Naive thymus-derived CD4-positive, alpha-beta T cell (primary cell): ENCODE measurements at places on chromosomes 1 and 21.
A peak's percentile ranks its signal among the peaks of the same experiment; 100 is the strongest.

DNA sequence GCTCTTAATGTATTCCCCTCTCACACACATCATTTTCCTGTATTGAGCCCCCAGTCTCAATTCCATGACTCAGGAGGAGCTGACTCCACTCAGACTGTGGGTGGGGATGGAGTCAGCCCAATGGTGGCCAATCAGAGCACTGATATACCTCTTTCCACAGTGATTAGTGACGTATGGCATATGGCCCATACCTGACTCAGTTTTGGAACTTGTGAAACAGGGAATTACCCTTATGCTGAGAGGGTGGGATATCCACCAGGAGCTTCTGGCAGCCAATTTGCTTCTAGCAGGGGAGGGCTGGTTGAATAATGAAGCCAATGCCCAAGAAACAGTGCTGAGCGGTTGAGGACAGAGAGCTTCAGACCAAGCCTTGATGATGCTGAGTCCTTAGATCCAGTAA, 86.4 kb upstream of the SPATA6 start:
- DNase-seq = no peak
- H3K4me3 ChIP-seq = no peak overlapping the region
- no peak overlapping the region for H3K27ac ChIP-seq
- no peaks in the 10 kb centered on the region for H3K4me1 ChIP-seq
- H3K27me3 ChIP-seq = no peaks in the 10 kb centered on the region

- H3K36me3 ChIP-seq = peaks cover 9% of the 10 kb centered on the region
- H3K27ac ChIP-seq = peak overlapping the region; percentile 89
- peaks cover 78% of the 10 kb centered on the region for H3K4me1 ChIP-seq
- no peaks in the 10 kb centered on the region for H3K27me3 ChIP-seq
- DNase-seq = no peak
- peak overlapping the region; percentile 38 for H3K4me3 ChIP-seq
Measured at GRCh38 chr1:167446966-167447365, 71.4 kb downstream of the CD247 start.

GRCh38 chr1:42081475-42081874, 71.7 kb upstream of the GUCA2B start:
- H3K4me3 ChIP-seq = no peak overlapping the region
- H3K27ac ChIP-seq = no peak overlapping the region
- no peaks in the 10 kb centered on the region for H3K27me3 ChIP-seq
- H3K4me1 ChIP-seq = no peaks in the 10 kb centered on the region
- no peak for DNase-seq

GRCh38 chr1:162147760-162148159, 78.3 kb downstream of the NOS1AP start:
- no peak overlapping the region for H3K27ac ChIP-seq
- H3K4me1 ChIP-seq = no peaks in the 10 kb centered on the region
- no peak for DNase-seq
- H3K36me3 ChIP-seq = no peaks in the 10 kb centered on the region
- H3K27me3 ChIP-seq = no peaks in the 10 kb centered on the region
- H3K4me3 ChIP-seq = no peak overlapping the region

GRCh38 chr1:10544239-10544638, 69.5 kb downstream of the PEX14 start:
- DNase-seq = no peak
- H3K27ac ChIP-seq = no peak overlapping the region
- no peaks in the 10 kb centered on the region for H3K27me3 ChIP-seq
- peaks cover 16% of the 10 kb centered on the region for H3K4me1 ChIP-seq
- no peak overlapping the region for H3K4me3 ChIP-seq
- H3K36me3 ChIP-seq = peaks cover 20% of the 10 kb centered on the region

GRCh38 chr1:205939690-205940330, 3.4 kb downstream of the SLC26A9 start:
- no peak overlapping the region for H3K4me3 ChIP-seq
- no peak overlapping the region for H3K27ac ChIP-seq
- no peak for DNase-seq
- no peaks in the 10 kb centered on the region for H3K36me3 ChIP-seq
- no peaks in the 10 kb centered on the region for H3K27me3 ChIP-seq

GRCh38 chr1:44259090-44259489, 45.8 kb downstream of the DMAP1 start:
- DNase-seq = no peak
- H3K4me3 ChIP-seq = no peak overlapping the region
- H3K4me1 ChIP-seq = no peaks in the 10 kb centered on the region
- peaks cover 6% of the 10 kb centered on the region for H3K36me3 ChIP-seq
- no peak overlapping the region for H3K27ac ChIP-seq
